ENCODE measurements at places on chromosomes 1 and 21. TPM values are rescaled to one million over a fixed set of nuclear protein-coding genes. Genes with fewer than 3 reads are reported as not detected.

The BEST4 gene
- total RNA-seq, result not detected

DNA sequence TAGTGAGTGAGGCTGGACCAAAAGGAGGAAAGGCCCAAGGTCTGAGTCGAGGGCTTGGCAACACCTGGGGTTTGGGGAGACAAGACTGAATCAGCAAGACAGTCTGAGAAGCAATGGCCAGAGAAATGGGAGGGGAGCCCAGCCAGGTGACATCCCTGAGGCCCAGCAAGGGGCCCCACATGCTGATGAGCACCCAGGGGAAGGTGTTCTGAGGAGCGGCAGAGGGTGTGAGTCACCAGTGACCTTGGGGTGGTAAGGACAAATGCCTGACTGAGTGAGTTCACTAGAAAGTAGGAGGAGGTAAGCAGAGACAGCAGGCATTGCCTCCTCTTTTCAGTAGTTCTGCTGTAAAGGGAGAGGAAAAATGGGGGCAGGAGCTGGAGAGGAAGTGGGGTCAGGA, 192.4 kb upstream of the GALNT2 start:
- H3K27me3 ChIP-seq, result no peaks in the 10 kb centered on the region
- no peak overlapping the region for H3K4me3 ChIP-seq
- H3K36me3 ChIP-seq, result no peaks in the 10 kb centered on the region

DNA sequence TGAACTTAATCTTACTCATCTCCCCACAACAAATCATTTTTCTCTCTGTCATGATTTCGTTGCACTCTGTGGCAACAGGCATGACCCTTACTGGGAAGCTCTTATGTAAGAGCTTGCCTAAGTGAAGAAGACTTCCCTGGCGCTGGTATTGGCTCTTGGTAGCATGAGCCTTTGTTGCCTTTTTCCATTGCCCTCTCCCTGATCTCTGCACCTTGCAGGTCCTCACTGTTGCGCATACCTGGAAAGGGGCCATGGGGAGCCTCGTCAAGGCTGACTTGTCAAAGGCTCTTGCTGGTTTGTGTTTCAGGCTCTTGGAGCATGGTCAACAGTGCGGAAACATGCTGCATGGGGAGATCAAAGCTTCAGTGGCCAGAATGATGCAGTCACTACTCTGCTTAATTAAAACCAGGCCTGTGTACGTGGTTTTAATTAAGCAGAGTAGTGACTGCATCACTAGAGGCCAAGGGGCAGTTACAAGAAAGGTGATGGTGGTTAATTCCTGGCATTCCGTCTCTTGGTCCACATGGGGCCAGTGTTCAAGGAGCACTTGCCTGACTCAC, 141.3 kb downstream of the SPATA46 start:
- H3K27ac ChIP-seq, result no peak overlapping the region
- H3K4me1 ChIP-seq, result no peaks in the 10 kb centered on the region
- DNase-seq, result no peak

DNA sequence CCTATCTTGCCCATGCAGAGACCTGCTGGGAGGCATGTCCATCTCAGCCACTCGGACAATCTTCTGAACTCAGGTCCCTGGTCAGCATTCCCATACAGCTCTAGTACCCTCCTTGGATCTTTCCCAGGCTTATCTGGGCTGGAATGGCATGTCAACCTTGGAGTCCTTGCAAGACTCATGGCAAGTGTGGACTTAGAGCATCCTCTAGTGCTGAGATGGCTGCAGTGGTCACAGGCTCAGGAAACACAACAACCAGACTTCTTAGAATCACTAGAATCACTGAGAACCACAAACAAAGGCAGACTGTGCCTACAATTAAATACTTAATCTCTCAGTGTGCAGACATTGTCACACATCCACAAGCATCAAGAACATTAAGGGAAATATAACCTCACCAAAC, 73.1 kb upstream of the TSHB start:
- H3K27ac ChIP-seq, result no peak overlapping the region
- H3K4me3 ChIP-seq, result no peak overlapping the region
- no peaks in the 10 kb centered on the region for H3K4me1 ChIP-seq
- DNase-seq, result no peak
- H3K36me3 ChIP-seq, result no peaks in the 10 kb centered on the region
- peaks cover 3% of the 10 kb centered on the region for H3K27me3 ChIP-seq

DNA sequence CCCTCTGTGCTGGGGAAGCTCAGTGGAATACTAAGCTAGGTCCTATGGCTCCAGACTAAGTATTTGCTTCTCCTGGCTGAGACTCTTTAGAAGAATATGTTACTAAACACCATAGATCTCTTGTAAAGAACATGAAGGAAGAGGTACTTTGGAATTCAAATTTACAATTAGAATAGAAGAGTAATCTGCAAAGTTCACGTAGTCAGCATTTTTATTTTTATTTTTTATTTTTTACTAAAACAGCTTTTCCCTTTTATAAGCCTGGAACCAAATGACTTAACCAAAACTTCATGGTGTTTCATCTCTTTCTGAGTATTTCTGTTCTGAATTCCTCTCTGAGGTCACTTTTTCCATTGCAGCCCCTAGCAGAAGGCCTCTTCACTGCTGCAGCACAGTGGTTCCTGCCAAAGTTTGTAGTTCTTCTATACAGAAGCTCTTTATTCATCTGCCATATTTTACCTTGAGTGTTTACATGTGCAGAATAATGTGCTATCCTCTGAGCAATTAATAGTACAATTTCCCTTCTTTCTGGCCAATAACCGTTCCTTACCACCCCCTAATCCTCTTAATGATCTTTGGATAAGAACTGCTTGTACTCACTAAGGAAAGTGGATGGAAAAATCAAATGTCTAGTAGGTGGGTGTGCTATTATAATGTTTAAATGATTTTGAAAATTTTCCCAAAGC, 27.2 kb downstream of the TSEN15 start:
- peak overlapping the region; percentile 24 for H3K27ac ChIP-seq
- peaks cover 8% of the 10 kb centered on the region for H3K4me1 ChIP-seq
- no peak overlapping the region for H3K4me3 ChIP-seq
- no peaks in the 10 kb centered on the region for H3K36me3 ChIP-seq

GRCh38 chr1:145729196-145729595, 9.9 kb downstream of the CD160 start:
- H3K27me3 ChIP-seq, result no peaks in the 10 kb centered on the region
- no peaks in the 10 kb centered on the region for H3K36me3 ChIP-seq
- H3K27ac ChIP-seq, result no peak overlapping the region
- H3K4me1 ChIP-seq, result no peaks in the 10 kb centered on the region
- H3K4me3 ChIP-seq, result no peak overlapping the region
- no peak for DNase-seq

DNA sequence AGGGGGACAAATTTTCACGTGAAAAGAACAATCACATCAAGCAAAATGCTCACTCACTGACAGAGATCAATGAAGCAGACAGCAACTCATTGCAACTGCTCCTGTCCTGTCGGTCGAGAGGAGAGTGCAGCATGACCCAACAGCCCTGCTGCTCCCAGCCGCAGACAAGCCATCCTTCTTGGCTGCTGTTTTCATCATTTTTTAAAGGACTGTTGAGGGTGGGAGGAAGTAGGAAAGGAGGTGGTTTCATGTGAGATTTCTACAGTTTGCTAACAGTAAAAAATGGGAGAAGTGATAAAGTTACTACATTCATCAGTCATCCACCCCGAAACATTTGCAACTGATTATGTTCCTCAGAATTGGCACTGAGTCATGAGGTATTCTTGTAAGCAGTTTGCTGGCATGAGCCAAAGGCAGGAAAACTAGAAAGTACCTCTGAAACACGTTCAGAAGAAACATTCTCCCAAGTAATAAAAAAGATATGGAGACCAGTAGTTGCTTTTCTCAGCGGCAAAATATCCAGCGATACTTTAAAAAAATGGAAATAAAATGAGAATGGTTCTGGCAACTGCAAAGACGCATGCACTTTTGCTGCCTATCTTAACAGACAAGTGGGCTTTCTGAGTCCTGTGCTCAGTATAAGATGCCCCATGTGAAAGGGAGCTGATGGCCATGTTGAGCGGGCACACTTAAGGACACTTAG, 72.0 kb upstream of the CLDN14 start:
- H3K27me3 ChIP-seq, result no peaks in the 10 kb centered on the region
- H3K4me1 ChIP-seq, result no peaks in the 10 kb centered on the region
- H3K4me3 ChIP-seq, result no peak overlapping the region
- no peak for DNase-seq
- no peaks in the 10 kb centered on the region for H3K36me3 ChIP-seq

- no peaks in the 10 kb centered on the region for H3K36me3 ChIP-seq
- DNase-seq, result no peak
- no peak overlapping the region for H3K4me3 ChIP-seq
- H3K4me1 ChIP-seq, result no peaks in the 10 kb centered on the region
- no peaks in the 10 kb centered on the region for H3K27me3 ChIP-seq
- H3K27ac ChIP-seq, result no peak overlapping the region
Measured at GRCh38 chr1:174916846-174917245, 82.9 kb upstream of the CACYBP start.

The IL23R gene
- total RNA-seq, result not detected

DNA sequence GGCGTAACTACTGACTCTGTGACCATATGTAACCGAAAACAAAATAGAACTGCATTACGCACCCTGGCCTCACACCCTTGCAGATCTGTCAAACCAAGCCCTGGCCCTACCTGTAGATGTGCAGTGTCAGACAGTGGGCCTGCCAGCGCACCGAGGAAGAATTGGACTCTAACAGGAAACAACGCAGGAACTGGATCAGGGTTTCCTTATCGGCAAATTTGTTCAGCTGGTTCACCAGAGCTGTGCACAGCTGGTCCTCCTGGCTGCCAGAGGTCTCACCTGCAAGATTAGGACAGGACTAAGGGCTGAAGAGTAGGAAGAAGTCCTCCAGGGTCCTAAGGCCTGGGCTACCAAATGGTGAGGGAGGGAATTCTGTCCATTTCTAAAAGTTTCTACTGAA, 90.0 kb downstream of the UBR4 start:
- H3K27me3 ChIP-seq, result no peaks in the 10 kb centered on the region
- peaks cover 57% of the 10 kb centered on the region for H3K36me3 ChIP-seq
- no peaks in the 10 kb centered on the region for H3K4me1 ChIP-seq
- DNase-seq, result no peak

DNA sequence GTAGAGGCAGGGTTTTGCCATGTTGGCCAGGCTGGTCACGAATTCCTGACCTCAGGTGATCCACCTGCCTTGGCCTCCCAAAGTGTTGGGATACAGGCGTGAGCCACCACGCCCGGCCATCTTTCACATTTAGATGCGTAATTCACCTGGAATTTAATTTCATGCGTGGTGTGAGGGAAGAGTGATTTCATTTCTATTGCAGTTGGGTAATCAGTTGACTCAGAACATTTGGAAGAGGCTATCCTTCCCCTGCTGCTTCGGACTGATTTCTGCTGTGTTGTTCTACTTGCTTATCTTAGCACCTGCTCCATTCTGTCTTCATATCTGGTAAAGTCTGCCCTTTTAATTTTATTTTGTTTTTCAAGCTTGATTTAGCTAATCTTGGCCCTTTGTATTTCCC, 19.1 kb downstream of the DIP2A start:
- H3K27me3 ChIP-seq, result no peaks in the 10 kb centered on the region
- no peak overlapping the region for H3K27ac ChIP-seq
- H3K4me3 ChIP-seq, result no peak overlapping the region

DNA sequence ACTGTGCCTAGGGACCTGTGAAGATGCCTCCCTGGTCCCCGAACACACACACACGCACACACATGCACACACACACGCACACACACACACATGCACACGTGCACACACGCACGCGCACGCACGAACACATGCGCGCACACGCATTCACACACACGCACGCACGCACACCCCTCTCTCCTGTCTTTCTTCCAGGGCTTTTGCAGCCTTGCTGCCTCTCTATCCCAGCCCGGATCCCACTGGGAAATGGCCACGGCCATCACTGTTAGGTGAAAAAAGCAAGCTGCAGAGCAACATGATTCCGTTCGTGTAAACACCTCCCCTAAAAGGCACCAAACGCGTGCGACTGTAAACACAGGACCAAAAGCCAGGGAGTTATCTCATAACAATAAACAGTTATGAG, 39.7 kb downstream of the NKAIN1 start:
- no peaks in the 10 kb centered on the region for H3K4me1 ChIP-seq
- H3K4me3 ChIP-seq, result no peak overlapping the region
- DNase-seq, result no peak
- H3K27me3 ChIP-seq, result no peaks in the 10 kb centered on the region
- H3K36me3 ChIP-seq, result no peaks in the 10 kb centered on the region
- H3K27ac ChIP-seq, result no peak overlapping the region

DNA sequence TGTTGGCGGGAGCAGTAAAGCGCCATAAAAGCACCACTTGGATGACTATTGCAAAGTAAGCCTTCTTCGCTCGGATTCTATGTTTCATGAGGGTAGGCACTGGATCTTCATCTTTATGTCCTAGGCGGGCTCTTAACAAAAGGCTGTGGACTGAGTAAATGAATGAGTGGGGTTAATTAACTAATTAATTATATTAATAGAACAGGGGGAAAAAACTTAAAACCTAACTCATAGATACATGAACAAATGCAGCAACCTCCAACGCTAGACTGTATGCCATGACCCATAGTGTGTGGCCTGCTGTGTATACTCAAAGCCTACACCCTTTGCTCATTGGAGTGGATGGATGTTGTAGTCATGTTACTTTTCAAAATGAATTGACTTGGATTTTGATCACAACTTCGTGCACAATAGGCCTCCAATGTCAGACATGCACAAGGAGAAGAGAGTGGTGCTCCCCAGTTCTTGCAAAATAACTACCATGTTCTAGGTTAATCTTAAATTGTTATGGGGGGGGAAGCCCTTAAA, 417 bp upstream of the GFI1 start:
- peaks cover 17% of the 10 kb centered on the region for H3K4me1 ChIP-seq
- H3K27me3 ChIP-seq, result peaks cover 34% of the 10 kb centered on the region
- DNase-seq, result no peak
- no peaks in the 10 kb centered on the region for H3K36me3 ChIP-seq

The TRABD2B gene
- total RNA-seq, result 1.1 TPM

- H3K36me3 ChIP-seq, result no peaks in the 10 kb centered on the region
- peak within 1 kb of the TSS; percentile 73 for H3K4me3 ChIP-seq
- no peaks in the 10 kb centered on the region for H3K27me3 ChIP-seq
- peak within 1 kb of the TSS; percentile 82 for H3K27ac ChIP-seq
- peaks cover 18% of the 10 kb centered on the region for H3K4me1 ChIP-seq
Measured at GRCh38 chr1:26826261-26827105, at the start of gene ZDHHC18. Gene ZDHHC18, plus strand, starts transcription at chr1:26826688. Its CDS starts 117 bp downstream, at chr1:26826805.

Measured in prostate gland (tissue), 2 donors.